T-cell (primary cell): ENCODE measurements at places on chromosomes 1 and 21.

- no peak for DNase-seq
- H3K27me3 ChIP-seq = no peaks in the 10 kb centered on the region
- H3K4me3 ChIP-seq = no peak overlapping the region
- no peaks in the 10 kb centered on the region for H3K4me1 ChIP-seq
- H3K27ac ChIP-seq = no peak overlapping the region
- no peaks in the 10 kb centered on the region for H3K36me3 ChIP-seq
Observed at GRCh38 chr21:38048167-38048566, 131.9 kb upstream of the KCNJ6 start.

DNA sequence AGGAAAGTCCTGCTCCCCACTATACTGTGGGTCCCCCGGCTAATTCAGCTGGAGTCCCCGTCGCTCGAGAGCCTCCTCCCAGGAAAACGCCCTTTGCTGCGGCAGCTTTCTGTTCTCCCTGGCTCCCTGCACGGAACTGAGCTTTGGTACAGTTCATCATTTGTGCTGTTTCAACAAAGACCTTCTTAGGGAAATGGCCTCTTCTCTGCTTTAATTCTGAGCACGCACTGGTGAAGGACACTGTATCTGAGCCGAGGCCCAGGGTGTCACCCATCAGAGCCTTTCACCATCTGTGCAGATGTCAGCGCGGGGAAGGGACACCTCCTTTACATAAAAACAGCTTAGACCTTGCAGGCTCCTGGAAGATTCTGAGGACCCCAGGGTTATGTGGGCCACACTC, 13.5 kb upstream of the PEX10 start:
- DNase-seq = no peak
- peaks cover 27% of the 10 kb centered on the region for H3K27me3 ChIP-seq
- H3K36me3 ChIP-seq = no peaks in the 10 kb centered on the region
- no peak overlapping the region for H3K4me3 ChIP-seq
- no peak overlapping the region for H3K27ac ChIP-seq

- H3K4me1 ChIP-seq = no peaks in the 10 kb centered on the region
- no peak overlapping the region for H3K27ac ChIP-seq
- H3K27me3 ChIP-seq = no peaks in the 10 kb centered on the region
- no peak overlapping the region for H3K4me3 ChIP-seq
- no peaks in the 10 kb centered on the region for H3K36me3 ChIP-seq
Observed at GRCh38 chr1:183675883-183676585, 22.9 kb upstream of the APOBEC4 start.

DNA sequence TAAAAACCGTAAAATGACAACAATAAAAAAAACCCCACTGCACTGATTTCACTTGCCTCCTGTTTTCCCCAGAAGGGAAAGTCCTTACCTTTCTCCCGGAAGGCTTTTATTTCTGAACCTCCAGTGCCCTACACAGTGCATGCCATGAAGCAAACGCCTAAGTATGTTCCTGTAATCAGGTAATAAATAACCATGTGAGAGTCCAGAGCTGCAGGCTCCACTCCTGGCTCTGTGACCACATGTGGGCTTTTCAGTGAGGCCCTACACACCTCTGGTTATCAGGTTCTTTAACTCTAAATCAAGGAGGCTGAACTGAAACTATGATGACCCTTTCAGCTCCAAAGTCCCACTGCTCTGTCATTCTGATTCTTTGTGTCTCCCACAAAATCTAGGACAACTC, 20.8 kb upstream of the NR5A2 start:
- no peak overlapping the region for H3K27ac ChIP-seq
- H3K4me1 ChIP-seq = no peaks in the 10 kb centered on the region

DNA sequence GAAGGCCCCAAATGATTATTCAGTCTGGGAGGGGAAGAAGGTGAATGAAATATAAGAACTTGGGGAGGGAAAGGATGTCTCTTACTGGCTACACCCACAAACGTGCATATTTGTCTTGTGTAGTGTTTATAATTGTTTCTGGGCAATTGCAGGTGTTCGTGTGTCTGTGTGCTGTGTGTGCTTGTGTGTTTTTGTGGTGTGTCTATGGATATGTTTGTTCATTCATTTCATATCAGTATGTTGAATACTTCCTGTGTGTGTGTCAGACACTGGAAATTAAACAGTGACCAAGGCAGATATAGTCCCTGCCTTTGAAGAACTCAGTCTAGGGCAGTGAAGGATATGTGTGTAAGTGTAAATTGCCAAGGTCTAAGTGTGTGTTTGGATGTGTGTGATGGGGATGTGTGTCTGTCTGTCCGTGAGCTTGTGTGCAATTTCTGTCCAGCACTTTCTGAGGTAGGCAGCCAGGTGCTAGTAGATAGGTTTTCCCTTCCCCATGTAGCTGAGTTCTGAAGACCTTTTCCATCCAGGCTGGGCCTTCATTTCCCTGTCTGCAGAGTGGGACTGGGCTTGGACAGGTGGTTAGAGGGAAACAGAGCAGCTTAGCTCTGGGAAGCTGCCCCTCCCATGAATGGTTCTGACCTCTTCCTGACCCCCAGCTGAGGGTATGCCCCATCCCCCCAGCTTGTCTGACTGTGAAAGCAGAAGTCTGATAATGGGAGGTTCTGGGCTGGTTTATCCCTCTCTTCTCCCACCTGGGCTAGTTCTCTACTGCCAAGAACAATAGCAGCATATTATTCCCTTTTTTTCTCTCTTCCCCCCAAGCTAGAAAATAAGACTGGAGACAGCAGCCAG, 3.8 kb downstream of the AGO1 start:
- no peak overlapping the region for H3K27ac ChIP-seq
- H3K4me1 ChIP-seq = peaks cover 33% of the 10 kb centered on the region
- no peak overlapping the region for H3K4me3 ChIP-seq
- H3K27me3 ChIP-seq = no peaks in the 10 kb centered on the region

DNA sequence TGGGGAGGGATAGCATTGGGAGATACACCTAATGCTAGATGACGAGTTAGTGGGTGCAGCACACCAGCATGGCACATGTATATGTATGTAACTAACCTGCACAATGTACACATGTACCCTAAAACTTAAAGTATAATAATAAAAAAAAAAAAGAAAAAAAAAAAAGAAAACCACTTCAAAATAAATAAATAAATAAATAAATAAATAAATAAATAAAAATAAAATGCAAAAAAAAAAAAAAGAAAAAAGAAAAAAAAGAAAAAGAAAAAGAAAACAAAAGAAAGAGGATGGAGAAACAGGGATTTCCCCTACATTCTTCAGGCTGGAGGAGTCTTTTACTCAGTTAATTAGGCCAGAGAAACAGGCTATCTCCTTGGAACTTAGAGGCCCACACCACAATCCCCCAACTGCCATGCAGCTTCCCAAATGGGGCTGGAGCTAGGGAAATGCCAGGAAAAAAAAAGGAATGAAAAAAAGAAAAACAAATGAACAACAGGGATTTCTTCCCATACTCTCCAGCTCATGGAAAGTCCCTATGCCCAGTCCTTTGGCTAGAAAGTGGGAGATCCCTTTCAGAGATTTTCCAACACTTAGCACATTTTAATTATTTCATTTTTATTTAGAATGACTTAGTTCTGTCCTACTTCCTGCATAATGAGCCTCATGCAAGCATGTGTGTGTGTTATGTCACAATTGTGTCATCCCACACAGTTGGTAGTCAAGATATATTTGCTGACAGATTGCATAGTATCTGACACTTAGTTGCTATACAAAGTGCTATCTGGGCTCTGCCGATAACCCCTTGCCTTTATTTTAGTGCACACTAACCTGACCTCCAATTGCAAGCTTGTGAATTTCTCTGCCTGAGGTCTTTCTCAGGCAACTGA, 486.4 kb downstream of the PLPP3 start:
- no peak overlapping the region for H3K27ac ChIP-seq
- no peaks in the 10 kb centered on the region for H3K4me1 ChIP-seq
- H3K27me3 ChIP-seq = no peaks in the 10 kb centered on the region
- DNase-seq = no peak

- H3K4me3 ChIP-seq = no peak overlapping the region
- H3K4me1 ChIP-seq = peaks cover 19% of the 10 kb centered on the region
- peak overlapping the region; percentile 40 for H3K27ac ChIP-seq
- no peak for DNase-seq
- H3K36me3 ChIP-seq = no peaks in the 10 kb centered on the region
Observed at GRCh38 chr1:168408539-168408865, 127.8 kb downstream of the TBX19 start.

DNA sequence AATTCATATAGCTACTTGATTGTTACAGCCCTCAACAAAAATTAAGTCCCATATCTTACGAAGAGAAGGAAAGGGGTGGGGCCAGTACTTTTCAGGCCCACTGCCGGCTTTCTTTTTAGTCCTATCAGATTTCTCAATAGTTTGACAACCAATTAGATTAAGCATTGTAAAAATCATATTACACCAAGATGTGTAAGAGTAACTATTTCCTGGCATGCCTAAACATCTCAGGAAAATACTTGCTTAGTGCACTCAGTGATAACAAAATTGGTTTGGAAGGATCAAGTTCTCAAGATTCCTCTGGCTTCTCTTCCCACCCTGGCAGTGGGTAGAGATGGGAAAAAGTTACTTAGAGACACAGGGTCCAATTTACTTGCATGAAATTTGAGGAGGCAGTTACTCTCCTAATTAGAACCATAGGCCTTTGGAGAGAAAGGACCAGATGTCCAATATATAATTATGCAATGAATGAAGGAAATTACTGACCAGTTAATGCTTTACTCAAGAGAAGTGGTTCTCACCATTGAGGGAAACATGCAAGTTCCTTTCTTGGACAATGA, 30.1 kb downstream of the STPG1 start:
- no peak overlapping the region for H3K27ac ChIP-seq
- peaks cover 2% of the 10 kb centered on the region for H3K36me3 ChIP-seq
